ENCODE measurements at places on chromosomes 6 and 20. TPM values are rescaled to one million over a fixed set of nuclear protein-coding genes. Genes with fewer than 3 reads are reported as not detected.

- ATAC-seq, result no peak
Observed at GRCh38 chr6:117432273-117432672, 6.5 kb upstream of the ROS1 start.

DNA sequence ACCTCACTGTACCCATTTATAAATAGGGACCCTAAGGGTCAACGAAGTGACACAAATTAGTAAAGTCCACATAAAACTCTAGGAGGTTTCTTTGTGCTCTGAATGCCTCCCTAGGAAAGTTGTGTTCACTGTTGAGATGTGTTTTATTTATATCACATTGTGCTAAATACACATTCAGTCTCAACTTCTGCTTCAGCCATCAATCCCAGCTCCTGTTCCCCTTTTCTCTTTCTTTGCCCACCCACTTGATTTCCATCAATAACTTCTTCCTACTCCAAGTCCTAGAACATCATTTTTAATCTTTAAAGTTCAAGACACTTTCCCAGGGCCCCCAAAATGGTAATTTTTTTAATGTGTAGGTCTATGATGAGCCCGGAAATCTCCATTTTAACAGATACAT, 208.3 kb upstream of the RAB32 start:
- no peak for ATAC-seq

- peak; percentile 78 for ATAC-seq
Observed at GRCh38 chr6:79984261-79984660, 20.2 kb upstream of the TTK start.

Gene FAXC
- 0.87 TPM for total RNA-seq

DNA sequence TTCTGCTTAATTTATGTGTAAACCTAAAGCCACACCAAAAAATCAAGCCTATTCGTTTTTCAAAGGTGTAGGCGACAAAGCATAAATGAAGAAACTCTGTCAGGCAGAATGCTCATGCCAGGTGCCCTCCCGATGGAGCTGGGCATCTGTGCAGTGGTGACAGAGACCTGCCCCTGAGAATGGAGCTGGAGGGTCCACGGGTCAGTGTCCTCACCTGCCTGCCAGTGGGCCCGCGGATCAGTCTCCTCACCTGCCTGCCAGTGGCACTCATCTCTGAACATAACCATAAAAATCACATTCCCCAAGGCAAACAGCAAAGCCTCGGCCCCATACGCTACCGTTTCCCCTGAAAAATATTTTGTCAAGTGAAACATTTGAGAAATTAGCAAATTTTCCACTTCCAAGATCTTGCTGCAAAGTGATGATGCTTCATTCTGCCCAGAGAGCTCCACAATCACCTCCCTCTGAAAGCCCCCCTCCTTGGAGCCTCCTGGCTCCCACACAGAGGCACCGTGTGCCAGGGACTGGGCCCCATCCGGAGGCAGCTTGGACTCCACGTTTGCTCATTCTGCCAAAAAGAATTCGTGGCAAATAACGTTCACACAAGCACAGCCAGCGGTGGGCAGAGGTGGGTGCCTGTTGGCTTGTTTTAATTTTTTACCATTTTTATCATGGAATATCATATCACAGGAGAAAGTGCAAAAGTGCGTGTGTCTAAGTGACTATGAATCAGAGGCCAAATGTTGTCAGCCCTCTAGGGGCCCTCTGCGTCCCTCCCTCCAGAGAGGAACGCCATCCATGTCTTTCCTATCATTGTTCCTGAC, 88.8 kb downstream of the YTHDF1 start:
- ATAC-seq, result no peak

DNA sequence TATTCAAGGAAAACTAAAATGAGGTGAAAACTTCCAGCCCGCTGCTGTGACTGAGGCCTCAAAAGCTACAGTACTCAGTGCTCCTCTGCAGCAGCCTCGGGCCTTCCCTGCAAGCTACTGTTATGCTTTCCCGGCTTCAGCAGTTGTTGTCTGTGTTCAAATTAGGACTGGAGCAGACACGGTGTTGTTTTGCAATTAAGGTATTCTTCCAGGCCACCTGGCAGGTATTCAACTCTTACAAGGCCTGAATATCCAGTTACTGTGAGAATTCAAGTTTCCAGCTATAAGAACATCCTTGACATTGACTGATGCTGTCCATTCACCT, 10.7 kb downstream of the TXNDC5 start:
- ATAC-seq, result no peak

DNA sequence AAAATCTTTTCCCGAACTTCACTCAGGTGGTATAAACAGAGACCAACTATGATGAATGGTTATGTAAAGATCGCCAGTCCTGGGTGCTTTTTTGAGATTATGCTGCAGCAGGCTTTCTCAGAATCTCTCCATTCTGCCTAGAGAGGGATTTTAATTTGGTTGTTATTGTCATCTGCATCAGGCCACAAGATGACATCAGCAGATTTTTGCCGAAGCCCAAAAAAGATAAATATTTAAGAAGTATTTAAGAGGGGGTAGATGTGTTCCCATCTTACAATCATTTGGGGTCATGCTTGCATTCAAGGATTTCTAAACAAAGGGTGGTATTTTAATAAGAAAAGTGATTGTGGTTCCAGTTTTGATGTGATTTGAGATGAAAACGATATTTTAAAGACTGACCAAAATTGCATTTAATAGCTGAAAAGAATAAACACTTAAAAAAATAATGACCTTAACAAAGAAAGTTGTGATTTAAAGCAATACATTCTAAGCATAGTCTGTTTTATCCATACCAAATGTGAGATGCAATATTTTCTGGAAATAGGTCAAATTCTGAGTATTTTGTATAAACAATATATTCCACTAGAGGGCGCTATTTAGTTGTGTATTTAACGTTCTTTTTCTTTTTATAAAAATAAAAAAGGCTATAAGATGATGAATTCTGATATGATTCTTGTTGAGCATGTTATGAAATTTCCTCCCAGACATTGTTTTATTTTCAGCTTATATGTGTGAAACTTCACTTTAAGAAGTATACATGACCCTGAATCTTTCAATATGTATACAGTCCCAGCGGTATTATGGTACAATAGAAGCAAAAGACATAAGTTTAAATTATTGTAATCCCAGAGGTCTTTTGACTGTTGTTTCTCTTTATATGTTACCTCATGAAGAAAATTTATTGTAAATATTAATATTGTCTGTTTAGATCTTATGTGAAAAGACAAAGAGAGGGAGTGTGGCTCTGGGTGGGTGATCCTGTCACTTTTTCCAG, 51.0 kb upstream of the ZFP64 start:
- ATAC-seq, result no peak

DNA sequence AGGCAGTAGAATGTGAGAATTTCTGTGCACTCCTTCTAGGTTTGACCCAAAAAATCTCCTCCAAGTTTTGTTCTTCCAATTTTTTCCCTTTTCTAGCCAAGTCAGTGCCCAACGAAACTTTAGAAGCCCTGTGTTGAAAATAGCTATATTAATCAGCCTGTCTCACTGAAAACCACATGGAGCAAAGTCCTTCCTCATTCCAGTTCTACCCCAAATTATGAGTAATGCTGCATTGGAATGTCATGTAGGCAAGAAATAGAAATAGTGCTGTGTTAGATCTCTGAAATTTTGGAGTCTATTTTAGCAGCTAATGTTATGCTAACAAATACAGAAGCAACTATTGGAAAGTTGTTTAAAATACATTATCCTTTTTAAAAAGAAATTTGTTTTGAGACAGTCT, 725.5 kb downstream of the TBC1D32 start:
- ATAC-seq, result no peak

DNA sequence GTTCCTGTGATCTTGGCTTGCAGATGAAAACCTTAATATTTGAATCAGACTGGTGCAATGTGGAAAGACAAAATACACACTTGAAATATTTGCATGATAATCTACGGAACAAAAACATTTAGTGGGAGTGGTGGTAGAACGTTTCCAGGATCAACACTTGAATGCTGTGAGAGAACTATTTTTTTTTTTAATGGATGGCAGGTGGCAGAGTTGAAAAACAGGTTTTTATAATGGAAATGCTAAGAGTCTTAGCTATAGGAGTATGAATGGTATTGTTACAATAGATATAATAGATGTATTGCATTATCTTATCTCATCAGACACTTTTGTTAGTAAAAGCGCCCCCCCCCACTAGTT, 49.2 kb downstream of the CDKAL1 start:
- no peak for ATAC-seq

DNA sequence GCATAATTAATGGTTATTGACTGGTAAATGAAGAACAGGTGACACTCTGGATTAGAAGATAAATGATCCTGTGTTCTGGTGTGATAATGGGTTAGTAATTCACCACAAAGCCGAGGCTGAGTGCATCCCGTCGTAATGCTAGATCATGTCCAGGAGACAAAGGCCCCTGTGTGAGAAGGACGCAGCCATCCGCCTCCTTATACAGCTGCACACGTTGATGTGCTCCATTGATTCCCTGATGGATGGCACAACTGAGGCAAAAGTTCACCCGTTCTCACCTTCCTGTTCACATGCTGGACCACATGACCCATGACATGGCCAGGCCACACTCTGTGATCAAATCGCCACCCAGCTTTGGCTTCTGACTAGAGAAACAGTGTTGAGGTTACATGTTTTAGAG, 136.1 kb downstream of the FOXC1 start:
- no peak for ATAC-seq

Gene COL10A1
- 1.5 TPM for total RNA-seq

Gene BACH2
- 0.32 TPM for total RNA-seq

GRCh38 chr6:28776269-28777146, 147.3 kb downstream of the TRIM27 start:
- ATAC-seq, result no peak

DNA sequence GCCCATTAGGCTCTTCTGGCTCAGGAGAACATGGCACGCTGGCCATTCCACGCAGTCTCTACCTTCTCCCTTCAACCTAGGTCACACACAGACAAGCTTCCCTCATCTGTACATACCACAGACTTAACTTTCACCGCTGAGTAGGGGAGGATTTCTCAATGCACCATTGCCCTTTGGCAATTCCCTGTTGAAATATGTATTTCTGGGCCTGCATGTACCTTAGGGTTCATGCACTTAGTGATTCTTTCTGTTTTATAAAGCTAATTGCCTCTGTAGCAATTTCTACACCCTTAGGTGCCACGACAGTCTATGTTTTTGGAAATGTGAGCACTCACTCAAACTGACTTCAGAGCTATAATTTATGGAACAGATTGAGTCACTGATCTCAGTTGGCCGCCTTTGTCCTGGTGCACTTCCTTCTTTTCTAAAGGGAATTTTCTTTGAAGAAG, 253.8 kb upstream of the PRDM1 start:
- ATAC-seq, result no peak

- no peak for ATAC-seq
Observed at GRCh38 chr20:53903652-53903987, 166.8 kb downstream of the BCAS1 start.

GRCh38 chr6:80105972-80106417, 476 bp upstream of the BCKDHB start:
- no peak for ATAC-seq

GRCh38 chr6:12170351-12171092, 119.6 kb upstream of the EDN1 start:
- ATAC-seq, result no peak

DNA sequence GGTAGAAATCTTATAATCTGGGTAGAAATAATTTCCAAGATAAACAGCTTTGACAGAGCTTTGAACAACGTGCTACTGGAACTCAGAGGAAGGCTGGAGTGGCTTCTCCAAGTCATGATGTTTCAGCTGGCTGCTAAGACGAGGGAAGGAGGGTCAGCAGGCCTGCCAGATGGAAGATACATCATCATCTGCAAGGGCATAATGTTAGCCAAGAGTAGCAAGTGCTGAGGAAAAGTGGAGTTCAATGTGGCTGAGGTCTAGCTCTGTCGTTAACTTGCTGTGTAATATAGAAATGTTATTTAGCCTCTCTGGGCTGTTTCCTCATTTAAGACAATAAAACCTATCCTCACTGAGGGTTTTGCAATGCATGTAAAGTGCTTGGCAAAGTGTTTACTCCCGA, 35.1 kb downstream of the RGS17 start:
- ATAC-seq, result no peak

- no peak for ATAC-seq
Observed at GRCh38 chr6:153392156-153392555, 261.1 kb upstream of the RGS17 start.

Gene IL17A
- total RNA-seq, result not detected

GRCh38 chr6:62615366-62616015, 329.5 kb upstream of the KHDRBS2 start:
- ATAC-seq, result no peak

GRCh38 chr20:23753194-23753548, 2.4 kb upstream of the CST1 start:
- ATAC-seq, result no peak

Gene TNXB
- 1.1 TPM for total RNA-seq

Gene SYNE1
- 71.6 TPM for total RNA-seq

DNA sequence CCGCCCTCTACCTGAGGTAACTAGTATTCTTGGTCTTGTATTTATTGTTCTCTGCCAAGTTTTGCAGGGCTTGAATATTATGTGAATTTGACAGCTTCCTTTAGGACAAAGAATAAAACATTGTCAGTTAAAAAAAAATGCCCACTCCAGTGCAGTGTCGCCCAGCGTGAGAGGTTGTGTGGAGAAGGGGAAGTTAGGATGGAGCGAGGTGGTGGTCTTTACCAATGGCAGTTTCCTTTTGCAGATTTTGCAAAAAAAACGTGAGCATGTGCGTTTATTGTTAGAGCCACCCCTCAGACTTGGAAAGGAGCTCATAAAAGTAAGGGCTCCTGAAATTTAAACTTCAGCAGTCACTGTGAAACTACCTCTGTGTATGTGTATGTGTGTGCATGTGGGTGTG, 28.3 kb downstream of the UST start:
- no peak for ATAC-seq

DNA sequence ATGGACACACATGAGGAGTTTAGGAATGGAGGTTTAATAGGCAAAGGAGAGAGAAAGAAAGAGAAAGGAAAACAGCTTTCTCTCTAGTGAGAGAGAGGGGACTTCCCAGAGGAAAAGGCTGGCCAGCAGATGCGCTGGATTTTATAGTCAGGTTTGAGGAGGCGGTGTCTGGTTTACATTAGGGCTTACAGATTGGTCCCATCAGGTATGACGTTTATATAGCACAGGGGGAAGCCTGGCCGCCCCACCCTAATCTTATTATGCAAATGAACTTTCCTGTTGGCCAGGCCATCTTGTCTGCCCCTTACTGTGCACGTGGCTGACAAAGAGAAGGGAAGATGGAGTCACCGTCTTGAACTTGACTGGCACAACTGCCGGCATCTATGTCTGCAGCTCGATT, 86.6 kb upstream of the QKI start:
- peak; percentile 16 for ATAC-seq

GRCh38 chr6:35413911-35414310, 38.2 kb upstream of the FANCE start:
- ATAC-seq, result no peak

Gene COMMD7
- 18.4 TPM for total RNA-seq

Gene TRERF1
- 15.3 TPM for total RNA-seq

GRCh38 chr20:48198929-48199451, 413.7 kb upstream of the SULF2 start:
- ATAC-seq, result peak; percentile 87

Gene TCF21
- total RNA-seq, result 0.05 TPM

- ATAC-seq, result no peak
Observed at GRCh38 chr6:49284180-49284579, 178.9 kb downstream of the MMUT start.

DNA sequence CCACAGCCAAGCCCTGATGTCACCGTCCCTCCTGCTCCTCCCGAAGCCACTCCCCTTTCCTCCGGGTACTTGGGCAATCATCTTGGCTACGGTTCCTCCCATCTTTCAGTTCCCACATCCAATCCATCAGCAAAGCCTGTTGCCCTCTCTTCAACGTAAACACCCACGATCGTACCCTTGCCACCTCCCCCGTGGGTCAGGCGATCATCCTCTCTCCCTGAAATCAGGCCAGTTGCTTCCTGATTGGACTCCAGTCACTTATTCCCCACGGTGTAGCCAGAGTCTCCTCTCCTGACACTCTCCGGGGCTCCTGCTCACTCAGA, 44.5 kb downstream of the SULF2 start:
- ATAC-seq, result peak; percentile 57
